Stimulated activated CD4-positive, alpha-beta T cell treated with anti-CD3 and anti-CD28 coated beads, Interleukin-2, amount 100 ng/mL, for 24 hours (primary cell): ENCODE measurements at places on chromosomes 1 and 21.

DNA sequence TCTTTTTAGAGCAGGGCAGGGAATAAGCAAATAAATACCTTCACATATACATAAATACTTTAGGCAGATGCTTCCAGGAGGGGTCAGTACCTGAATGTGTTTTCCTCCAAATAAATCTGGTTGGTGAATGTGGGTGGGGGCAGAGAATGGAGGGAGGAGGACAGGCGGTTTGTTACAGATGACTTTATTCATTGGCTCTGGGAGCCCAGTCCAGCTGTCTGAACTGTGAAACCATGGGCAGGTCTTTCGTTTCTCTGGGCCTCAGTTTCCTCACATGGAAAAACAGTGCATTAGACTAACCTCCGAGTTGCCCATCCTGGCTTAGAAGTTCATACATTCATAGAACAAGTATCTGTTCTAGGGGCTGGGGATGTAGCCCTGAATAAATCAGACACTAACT lies 124.6 kb downstream of the IER5 start:
- no peak for DNase-seq

- no peak for DNase-seq
Observed at GRCh38 chr1:111364690-111365089, 62.8 kb downstream of the OVGP1 start.

DNA sequence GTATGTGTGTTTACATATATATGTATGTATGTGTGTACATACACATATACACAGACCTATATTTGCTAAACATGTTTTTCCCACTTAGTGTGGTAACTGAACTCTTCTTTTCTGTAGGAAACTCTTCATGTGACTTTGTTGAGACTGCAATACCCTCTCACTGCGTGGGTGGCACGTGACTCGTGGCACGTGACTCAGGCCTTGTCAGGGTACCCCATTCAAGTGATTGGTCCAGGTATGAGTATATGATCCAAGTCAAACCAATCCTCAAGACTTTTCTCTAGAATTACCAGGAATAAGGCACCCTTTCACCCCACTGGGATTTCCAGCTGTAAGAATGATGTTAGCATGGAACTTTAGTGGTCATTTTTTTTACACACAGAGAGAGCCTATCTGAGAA lies 149.2 kb upstream of the KCNK2 start:
- DNase-seq: peak; percentile 12

DNA sequence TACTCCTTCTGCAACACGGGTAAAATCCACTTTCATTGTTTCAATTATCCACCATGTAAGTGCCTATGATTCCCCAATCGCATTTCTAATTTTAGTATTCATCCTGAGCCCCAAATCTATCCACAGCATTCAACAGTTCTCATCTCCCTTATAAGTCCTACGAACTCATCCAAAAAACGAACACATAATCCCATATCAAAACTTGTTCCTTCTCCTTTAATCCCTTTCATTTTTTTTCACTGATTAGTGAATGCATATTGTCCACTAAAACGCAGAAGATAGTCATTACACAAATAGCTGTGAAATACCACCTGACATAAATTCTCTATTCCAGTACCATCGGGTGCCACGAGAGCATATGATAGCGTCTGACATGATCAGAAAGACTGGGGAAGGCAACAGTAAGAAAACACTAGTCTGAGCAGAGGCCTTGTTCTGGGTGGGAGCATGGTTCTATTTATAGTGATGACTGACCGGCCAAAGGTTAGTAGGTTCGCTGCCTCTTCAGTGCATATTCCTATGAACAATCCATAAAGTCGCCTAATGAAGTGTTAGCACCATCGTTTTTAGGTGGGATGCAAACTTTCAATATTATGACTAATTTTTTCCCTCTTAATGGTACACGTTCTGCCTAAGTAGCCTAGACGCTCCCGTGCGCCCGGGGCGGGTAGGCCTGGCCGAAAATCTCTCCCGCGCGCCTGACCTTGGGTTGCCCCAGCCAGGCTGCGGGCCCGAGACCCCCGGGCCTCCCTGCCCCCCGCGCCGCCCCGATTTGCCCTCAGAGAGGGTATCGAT lies 648 bp downstream of the ATP5PF start:
- peak; percentile 31 for DNase-seq

DNA sequence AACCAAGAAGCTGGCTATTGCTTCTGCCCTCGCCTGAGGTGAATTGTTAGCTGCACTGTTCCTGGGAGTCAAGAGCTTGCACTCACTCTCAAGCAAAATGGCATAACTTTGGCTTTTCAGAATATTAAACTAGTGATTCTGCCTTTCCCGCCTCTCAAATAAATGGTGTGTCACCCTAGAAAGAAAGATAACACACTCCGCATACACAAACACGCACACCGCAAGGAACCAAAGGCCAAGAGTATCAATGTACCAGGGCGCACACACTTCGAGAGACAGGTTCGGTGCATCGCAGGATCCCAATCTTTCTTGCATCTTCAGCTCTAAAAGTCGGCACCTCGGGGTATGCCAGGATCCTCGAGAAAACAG lies 470 bp upstream of the RTCA start:
- no peak for DNase-seq

GRCh38 chr1:114457675-114458236 lies 53.2 kb downstream of the TRIM33 start:
- DNase-seq: no peak

DNA sequence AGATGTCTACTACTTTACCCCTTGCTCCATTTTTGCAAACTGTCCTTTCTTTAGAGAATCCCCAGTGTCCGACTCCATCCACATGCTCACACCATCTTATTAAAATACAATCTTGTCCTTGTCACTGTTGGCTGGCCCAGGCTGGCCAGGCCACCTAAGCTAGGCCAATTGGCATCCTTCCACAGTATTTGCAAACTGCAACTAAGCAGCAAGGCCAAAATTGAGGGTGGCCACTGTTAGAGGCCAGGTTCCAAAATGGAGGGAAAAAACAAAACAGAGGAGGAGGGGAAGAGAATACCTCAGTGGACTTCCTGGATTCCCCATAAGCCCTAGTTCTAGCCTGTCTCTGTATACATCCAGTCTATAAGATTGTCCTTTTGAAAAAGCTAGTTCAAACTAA lies 4.3 kb downstream of the FAM89A start:
- DNase-seq: no peak

DNA sequence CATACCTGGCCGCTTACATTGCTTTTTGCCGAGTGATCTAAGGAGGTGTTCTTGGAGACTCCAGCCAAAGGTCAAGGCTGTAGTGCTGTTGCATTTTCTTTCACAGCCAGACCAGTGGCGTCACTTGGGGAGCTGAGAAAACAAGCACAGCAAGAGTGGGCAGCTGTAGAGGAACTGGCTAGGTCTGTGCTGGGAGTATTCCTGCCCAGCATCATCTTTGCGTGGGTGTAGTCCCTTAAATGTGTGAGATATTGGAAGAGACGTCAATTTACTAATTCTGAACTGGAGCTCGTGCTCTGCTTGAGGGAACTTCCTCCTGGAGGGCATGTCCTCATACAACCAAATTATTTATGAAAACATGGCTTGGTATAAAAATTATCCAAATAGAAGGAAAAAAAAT lies 10.2 kb downstream of the UBIAD1 start:
- DNase-seq: no peak

DNA sequence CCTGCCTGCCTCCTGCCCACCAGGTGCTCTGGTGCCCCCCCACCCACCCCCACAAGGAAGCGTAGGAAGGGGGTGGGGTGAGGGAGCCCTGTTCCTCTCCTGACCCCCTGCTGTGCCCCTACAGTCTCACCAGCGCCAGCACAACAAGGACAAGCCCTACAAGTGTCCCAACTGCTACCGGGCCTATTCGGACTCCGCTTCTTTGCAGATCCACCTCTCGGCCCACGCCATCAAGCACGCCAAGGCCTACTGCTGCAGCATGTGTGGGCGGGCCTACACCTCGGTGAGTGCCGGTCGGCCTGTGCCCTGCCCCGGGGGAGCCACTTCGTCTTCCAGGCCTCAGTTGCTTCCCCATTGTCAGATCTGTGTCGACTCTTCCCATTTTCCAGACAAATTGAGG lies 25.9 kb downstream of the A3GALT2 start:
- no peak for DNase-seq

DNA sequence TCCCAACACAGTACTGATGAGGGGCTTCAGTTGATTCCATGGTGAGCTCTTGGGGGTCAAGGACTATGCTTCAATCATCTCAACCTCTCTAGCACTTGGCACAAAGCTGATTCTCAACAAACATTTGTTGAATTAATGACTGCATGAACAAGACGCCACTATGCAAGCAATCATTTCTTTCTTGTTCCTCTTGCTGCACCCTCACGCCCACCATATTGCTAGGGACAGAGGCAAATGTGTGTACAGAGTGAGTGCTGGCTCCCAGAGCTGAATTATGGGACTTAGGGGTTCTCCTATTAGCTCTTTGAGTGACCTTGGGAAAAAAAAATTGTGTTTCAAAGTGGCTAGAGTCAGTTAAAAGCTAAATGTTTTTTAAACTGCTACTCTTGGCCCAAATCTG lies 2.5 kb downstream of the ADAR start:
- DNase-seq: no peak

DNA sequence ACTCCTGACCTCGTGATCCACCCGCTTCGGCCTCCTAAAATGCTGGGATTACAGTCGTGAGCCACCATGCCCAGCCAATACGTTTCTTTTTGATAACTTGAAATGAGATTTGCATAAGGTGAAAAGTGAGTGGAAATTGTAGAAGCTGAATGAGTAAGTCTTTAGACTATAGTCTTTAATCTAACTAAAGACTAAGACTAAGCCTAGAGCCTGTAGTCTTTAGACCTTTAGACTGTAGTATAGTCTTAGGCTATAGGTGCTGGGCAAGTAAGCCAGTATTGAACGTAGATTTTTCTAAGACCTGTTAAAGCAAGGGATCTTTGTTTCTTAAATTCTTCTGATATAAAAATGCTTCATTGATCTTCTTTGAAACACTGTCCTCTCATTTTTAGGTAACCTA lies 12.1 kb downstream of the PPP2R5A start:
- DNase-seq: no peak

- no peak for DNase-seq
Observed at GRCh38 chr1:206674745-206675175, 9.9 kb upstream of the MAPKAPK2 start.

DNA sequence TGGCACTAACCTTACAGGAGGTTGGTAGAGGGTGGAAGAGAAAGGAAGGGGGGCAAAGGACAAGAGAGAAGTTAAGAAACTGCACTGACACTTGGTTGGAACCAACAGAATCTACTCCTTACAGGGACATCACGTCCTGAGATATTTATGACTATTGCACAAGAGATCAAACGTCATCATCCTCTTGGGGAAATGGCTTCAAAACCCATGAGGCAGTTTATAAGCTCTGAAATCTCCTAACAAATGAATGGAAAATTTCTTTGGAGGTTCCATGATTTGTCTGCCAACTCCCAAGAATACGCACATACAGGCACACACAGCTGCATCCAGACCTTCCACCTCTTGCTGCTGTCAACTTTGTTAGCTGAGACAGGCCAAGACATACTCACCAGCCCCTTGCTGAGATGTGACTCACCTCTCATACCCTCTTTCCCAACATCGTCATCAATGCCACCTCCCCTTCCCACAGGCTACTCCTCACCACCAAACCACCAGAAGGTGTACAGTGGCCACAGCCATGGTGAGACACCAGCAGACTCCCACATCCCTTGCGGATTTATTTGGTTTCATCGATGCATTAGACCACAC lies 135.5 kb downstream of the SETD4 start:
- no peak for DNase-seq

- no peak for DNase-seq
Observed at GRCh38 chr1:157001304-157001703, 44.2 kb downstream of the ARHGEF11 start.

GRCh38 chr1:87151500-87152421 lies 176.9 kb upstream of the LMO4 start:
- DNase-seq: peak; percentile 60

GRCh38 chr1:185069202-185069772 lies 23.9 kb downstream of the RNF2 start:
- DNase-seq: no peak
